Activated gamma-delta T cell treated with anti-CD3 and anti-CD28 coated beads, Interleukin-2, amount 50 U/mL, for 16 hours (primary cell): ENCODE measurements at places on chromosomes 13 and 19.

DNA sequence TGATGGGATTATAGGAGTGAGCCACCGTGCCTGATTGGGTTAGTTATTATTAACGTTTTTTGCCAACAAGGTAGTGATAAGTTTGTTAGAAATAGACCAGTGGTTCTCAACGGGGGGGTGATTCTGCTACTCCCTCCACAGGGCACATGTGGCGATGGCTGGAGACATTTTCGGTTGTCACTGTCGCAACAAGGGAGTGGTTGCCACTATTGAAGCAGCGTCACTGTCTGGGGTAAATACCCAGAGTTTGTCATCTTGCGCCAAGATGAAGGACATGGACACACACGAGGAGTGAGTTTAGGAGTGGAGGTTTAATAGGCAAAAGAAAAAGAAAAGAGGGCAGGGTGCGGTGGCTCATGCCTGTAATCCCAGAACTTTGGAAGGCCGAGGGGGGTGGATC is 18.9 kb downstream of the ADGRE3 start:
- DNase-seq = no peak

- DNase-seq = no peak
Observed at GRCh38 chr19:5121266-5122120, 152.6 kb downstream of the KDM4B start.

DNA sequence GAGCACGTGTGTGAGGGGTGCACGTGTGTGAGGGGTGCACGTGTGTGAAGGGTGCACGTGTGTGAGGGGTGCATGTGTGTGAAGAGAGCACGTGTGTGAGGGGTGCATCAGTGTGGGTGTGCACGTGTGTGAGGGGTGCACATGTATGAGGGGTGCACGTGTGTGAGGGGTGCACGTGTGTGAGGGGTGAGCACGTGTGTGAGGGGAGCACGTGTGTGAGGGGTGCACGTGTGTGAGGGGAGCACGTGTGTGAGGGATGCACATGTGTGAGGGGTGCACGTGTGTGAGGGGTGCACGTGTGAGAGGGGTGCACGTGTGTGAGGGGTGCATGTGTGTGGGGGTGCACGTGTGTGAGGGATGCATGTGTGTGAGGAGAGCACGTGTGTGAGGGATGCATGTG is 15.7 kb downstream of the RASA3 start:
- no peak for DNase-seq

DNA sequence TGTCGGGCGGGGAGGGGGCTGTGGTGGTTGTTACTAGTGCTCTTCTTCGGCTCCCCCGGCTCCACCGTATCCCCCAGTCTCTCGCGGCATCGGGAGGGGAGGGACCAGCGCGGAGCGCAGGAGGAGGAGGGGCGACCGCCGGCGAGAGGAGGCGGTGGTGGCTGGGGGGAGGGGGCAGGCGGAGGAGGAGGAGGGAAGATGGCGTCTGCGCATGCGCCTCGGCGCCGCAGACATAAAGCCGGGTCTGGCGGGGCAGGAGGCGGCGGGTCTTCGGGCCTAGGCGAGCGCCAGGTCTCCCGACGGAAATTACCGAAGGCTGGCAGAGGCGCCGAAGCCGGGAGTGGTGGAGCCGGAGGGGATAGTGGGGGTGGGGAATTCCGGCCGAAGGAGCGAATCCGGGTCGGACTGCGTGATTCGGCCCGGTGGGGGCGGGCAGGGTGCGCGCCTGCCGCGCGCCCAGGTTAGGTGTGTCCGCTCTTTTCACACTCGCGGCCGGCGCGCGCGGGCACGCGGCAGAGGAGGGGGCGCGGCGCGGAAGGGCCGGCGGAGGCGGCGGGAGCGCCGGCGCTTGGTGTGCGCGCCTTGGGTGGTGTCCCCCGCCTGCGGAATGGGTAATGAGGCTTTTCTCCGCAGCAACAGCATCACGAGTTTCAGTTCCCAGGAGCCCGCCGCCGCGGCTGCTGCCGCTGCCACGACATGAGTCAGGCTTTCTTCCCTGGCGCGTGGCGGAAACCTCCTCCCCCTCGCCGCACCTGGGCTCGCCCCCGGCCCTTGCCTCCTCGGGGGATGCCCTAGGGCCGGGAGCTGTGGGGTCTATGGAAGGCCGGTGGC is 1.3 kb upstream of the TSC22D1 start:
- peak; percentile 91 for DNase-seq

DNA sequence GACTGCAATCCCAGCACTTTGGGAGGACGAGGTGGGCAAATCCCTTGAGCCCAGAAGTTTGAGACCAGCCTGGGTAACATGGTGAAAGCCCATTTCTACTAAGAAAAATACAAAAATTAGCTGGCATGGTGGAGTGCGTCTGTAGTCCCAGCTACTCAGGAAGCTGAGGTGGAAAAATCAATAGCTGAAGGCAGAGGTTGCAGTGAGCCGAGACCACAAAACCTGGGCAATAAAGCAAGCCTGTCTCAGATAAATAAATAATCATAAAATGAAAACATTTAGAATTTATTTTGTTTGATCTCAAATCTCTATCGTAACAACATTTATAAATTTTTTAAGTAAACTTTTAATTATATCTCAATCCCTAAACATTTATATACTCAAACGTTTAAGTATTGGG is 36.6 kb downstream of the USP12 start:
- no peak for DNase-seq

DNA sequence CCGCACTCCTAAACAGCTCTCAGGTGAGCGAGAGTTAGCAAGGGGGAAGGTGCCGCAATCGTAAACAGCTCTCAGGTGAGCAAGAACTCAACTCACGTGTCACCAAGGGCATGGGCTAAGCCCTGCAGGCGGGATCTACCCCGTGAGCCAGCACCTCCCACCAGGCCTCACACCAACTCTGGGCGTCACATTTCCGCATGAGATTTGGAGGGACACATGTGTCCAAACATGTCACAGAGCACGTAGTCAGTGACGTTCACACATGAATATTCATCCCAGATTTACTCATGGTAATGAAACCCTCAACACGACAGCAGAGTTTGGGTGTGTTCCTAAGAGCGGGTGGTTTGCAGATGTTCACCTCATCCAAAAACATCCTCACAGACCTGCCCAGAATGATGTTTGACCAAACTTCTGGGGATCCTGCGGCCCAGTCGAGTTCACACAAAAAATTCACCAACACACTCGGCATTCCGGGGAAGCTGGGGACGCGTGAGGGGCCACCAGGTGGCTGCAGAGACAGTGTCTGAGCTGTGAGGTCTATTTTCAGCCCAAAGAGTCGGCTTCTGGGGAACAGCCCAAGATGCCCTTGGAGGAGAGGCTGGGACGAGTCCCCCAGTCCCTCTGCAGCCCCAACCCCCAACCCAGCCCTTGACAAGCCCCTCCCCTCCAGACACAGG is 19.6 kb downstream of the C2CD4C start:
- no peak for DNase-seq

DNA sequence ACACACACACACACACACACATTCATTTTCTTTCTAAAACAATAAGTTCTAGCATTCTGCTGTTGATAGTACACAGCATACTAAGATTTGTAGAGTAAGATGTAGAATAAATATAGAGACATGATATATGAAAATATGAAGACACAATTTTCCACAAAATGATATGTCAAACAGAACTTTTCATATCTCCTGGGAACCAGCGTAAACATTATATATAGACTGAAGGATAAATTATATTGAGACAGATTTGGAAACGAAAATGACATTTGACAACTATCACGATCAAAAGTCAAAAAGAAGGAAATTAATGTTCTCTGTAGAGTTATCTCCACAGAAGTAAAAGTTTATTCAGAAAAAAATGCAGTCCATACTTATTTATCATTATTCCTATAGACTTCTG is 1605.7 kb upstream of the SLC10A2 start:
- no peak for DNase-seq

DNA sequence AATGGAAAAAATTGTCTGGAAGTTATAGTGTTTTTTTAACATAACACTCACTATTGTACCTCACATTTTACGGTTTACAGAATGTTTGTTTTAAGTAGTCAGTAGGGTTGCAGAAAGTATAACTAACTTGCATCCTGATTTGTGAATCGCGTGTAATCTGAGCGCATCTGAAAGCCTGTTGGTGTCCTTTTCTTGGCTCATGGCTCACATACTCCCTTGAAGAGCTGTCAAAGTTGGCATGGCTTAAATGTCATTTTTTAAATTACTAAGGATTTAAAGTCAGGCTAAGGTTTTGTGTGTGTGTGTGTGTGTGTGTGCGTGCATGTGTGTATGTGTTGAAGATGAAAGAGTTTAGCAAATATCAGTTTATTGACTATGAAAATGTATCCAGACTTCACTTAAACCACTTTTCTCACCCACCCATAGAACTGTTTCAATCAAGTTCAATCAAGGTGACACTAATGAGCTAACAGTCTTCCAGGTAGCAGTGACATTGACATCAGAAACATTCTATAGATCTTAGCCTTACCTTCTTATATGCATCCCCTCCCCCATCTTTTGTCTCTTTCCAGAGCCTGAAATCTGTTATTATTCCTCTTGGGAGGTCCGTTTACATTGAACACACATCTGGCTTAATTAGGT is 480.4 kb upstream of the SGCG start:
- DNase-seq = no peak

DNA sequence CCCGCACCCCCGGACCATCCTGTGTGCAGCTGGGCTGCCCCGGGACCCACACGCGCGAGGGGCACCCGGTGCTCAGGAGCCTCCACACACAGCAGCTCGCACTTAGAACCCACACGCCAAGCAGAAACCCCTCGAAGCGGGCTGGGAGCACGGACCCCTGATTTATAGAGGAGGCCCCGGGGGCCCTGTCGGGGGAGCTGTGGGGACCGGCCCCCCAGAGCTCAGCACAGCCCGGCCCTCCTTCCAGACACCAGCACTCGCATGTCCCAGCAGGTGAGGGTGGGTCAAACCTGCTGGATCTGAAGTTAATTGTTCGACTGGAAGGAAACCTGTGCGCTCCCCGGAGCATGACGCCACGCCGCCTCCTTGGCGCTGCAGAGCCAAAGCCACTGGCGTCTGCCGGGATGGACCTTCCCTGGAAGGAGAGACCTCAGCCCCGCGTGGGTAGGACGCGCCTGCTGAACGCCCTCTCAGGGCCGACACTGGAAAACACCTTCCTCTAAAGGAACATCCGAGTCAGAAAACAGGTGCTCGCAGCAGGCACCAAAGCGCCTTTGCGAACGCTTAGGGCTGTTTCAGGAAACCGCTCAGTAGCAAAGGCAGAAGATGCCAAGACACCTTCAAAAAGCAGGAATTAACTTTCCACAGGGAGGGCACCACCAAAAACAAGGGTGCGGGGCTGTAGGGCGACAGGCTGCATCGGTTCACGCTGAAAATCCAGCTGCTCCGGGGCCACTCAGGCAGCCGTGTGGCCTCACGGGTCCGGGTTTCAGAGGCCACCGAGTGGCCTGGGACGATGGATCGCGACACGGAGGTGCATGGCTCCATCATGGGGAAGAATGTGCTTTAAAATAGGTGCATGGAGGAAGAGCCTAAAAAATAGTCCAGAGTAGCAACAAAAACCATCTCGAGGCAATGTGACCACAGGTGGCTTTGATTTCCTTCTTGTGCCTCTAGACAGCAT is 37.8 kb upstream of the GRTP1 start:
- DNase-seq = no peak

DNA sequence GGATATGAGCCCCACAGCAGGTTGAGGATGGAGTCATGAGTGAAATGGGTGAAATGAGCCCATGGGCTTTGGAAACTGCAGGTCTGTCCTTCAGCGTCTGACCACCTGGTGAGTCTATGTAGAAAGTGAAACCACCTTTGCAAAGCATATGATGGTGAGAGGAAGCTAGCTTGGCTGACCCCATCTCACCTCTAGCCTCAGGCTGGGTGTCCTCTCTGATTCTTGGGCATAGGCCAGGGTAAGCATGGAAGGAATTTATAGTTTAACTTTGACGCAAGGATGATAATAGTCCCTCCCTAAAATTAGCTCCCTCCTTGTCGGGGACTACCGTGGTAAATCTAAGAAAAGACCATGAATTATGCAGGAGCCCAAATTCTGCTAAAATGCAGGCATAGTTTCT is 16.8 kb upstream of the PSG9 start:
- DNase-seq = no peak

DNA sequence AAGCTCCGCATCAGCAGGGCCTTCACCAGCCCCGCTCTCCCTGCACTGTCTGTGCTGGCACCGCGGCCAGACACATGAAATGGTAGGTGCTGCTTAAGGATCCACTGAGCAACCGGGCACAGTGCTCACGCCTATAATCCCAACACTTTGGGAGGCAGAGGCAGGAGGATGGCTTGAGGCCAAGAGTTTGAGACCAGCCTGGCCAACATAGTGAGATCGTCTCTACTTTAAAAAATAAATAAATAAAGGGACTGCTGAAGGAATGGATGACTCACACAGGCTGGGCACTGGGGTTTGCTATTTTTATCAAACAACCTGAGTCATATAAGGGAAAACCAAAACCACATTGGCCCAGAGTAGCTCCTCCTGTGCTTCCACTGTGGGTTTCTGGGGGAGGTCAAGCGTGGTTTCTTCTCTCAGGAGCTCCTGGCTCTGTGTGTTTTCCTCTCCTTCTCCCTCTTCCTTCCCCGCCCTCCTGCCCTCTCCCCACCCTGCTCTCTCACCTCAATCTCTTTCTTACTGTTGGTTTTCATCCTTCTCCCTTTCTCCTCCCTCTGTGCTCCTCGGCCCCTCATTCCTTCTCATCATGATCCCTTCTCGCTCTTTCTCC is 21.3 kb downstream of the VRK3 start:
- no peak for DNase-seq

- DNase-seq = no peak
Observed at GRCh38 chr19:30916238-30916637, 433.0 kb downstream of the TSHZ3 start.

- no peak for DNase-seq
Observed at GRCh38 chr13:20702530-20702914, 977 bp upstream of the IL17D start.

DNA sequence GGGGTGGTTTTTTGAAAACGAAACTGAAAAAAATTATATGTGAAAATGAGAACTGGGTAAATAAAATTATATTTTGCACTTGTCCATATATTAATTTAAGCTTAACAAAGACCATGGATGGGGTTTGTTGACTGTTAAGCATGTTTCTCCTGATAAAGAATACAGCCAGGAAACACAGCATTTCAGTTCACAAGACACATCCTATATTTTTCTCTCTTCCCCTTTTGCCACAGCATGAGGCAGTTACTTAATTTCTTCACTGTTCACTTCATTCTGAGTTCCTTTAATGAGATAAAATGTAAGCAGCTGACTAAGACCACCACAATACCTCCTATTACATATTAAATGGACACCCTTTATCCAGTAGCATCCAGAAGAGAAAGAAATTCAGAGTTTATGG is 64.0 kb downstream of the RXFP2 start:
- no peak for DNase-seq

- no peak for DNase-seq
Observed at GRCh38 chr13:60583196-60583888, 186.3 kb downstream of the TDRD3 start.

DNA sequence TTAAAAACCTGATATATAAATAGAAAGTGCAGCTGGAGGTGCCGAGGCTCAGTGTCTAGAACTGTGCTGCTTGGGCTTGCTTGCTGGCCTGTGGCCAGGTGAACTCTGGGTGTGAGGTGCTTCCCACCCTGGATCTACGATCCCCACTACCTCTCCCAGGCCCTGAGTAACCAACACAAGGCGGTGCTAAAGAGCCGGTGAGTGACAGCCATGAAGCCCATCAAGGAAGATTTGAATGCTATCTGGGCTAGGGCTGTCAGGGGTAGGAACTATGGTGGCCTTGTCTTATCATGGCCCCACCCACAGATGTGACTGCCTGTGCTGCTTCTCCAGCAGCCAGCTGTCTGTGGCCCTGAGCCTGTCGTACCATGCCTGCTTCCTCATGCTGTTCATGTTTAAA is 25.6 kb upstream of the ZNF91 start:
- DNase-seq = no peak

- DNase-seq = no peak
Observed at GRCh38 chr13:113588394-113589111, 4.0 kb downstream of the TFDP1 start.

GRCh38 chr19:7410946-7411345 is 62.2 kb downstream of the ARHGEF18 start:
- DNase-seq = no peak
